Stimulated activated CD4-positive, alpha-beta T cell treated with anti-CD3 and anti-CD28 coated beads, Interleukin-12 subunit alpha, Interleukin-12 subunit beta, amount 100 ng/mL, for 24 hours (primary cell): ENCODE measurements at places on chromosomes 11 and 22.

GRCh38 chr11:46984987-46985386, 48.4 kb downstream of the CSTPP1 start:
- DNase-seq = no peak

- no peak for DNase-seq
These were observed 295.2 kb downstream of the GUCY1A2 start for GRCh38 chr11:106723071-106723470.

GRCh38 chr11:9821008-9821752, 157.3 kb downstream of the SWAP70 start:
- no peak for DNase-seq

DNA sequence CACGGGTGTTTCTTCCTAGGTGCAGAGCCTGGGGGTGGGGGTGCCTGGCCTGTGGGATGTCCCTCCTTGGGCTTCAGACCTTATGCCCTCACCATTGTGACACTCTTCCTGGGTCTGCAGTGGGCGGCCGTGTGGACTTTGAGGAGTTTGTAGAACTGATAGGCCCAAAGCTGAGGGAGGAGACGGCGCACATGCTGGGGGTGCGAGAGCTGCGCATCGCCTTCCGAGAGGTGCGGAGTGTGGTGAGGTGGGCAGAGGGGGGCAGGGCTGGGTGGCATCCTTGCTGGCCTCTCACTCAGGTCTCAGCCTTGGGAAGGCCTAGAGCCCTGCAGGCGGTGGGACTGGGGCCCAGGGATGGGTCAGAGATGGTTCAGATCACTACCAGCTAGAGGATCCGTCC, 2.3 kb downstream of the CABP4 start:
- no peak for DNase-seq

GRCh38 chr11:61697078-61697502, 16.9 kb downstream of the DAGLA start:
- DNase-seq = no peak

DNA sequence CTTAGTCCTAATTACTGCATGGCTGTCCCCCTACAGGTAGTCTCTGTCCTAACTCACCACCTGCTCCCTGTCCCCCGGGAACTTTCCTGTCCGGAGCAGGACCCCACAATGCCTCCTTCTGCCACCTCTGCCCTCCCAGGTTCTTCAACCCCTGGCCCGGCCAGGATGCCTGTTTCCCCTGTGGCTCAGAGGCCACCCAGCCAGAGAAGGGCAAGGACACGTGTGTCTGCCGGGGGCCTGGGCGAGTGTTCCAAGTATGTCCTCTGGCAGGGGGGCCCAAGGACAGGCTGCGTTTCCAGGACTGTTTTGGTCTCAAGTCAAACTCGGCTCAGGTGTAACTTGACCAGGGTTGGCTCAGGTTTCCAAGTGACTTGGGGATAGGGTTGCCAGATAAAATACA, 63.8 kb downstream of the BTG4 start:
- DNase-seq = no peak
